ENCODE measurements at places on chromosomes 7 and 10. TPM values are rescaled to one million over a fixed set of nuclear protein-coding genes. Genes with fewer than 3 reads are reported as not detected.

Gene PPP1R17
- 8.8 TPM for polyA plus RNA-seq

Gene PDGFA
- 5.4 TPM for polyA plus RNA-seq

Gene ETV1
- 1.5 TPM for polyA plus RNA-seq

Gene HTRA1
- 1.4 TPM for polyA plus RNA-seq

Gene ADAM22
- 46.3 TPM for polyA plus RNA-seq

Gene AGAP5
- 6.5 TPM for polyA plus RNA-seq

Data from neural cell (in vitro differentiated cells).